ENCODE measurements at places on chromosomes 4 and X.

DNA sequence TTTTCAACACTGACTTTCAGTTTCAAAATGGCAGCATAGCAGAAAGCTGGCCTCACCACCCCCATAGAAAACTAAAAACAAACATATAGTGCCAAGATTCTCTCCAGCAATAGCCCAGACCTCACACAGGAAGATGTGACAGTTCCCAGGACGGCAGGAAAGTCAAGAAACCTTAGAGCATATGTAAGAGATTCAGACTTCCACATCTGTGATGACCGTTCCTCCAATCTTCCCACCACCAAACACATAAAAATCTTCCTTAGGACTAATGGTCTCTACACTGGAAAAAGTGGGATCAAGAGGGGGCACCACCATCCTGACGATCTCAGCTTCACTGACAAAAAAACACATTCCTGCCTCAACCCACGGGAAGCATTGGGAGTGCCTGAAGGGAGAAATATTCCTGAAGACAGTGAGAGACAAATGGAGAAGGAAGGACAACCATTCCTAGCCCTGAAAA is 134.1 kb upstream of the CPXCR1 start:
- DNase-seq, result no peak

DNA sequence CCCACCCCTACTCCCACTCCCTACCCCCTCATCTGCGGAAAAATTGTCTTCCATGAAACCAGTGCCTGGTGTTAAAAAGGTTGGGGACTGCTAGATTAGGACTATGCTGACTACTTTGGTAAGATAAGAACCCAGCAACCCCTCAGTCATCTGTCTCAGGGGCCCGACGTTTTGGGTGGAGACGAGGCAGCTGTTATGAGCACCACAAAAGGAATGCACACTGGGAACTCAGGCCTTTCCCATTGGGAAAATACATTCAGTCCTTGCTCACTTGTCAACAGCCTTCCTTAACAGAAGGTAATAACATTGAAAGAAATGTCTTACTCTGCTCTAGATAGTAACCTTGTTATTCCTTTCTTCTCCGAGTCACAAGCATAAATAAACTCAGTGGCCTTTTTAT is 310.8 kb downstream of the AFF2 start:
- DNase-seq, result no peak

DNA sequence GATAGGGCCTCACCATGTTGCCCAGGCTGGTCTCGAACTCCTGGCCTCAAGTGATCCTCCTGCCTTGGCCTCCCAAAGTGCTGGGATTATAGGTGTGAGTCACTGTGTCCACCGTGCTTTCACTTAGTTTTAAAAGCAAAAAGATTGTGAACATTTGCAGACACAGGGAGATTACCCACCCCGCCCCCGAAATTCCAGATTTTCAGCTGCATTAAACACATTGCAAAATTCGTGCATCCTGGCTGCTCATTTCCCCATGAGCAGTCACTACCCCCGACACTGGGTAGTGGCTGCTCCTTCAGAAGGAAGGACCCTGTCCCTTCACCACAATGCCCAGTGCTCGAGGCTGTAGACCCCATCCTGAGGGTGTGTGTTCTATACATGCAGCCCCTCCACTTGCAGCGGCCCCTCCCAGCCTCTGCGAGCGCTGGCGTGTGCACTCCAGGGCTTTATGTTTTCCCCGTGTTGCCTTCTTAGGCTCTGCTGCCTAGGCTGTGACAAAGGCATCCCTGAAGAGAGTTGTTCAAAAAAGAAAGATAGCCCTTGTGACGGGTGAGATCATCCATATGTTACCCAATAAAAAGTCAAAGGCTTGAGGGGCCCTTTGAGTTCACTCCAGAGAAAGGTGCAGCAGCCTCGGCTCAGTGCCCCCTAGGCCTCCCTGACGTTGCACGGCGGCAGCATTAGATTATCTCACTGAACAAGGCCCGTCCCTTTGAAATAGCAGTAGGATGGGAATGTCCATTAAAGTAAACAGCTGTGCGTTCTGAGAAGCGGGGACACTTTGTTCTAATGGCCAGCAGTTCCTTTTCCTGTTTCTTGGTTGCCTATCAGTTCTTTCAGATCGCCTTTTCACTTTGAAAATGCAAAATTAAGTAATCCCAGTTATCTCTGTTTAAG is 71.6 kb downstream of the SHROOM2 start:
- no peak for DNase-seq

- DNase-seq, result no peak
These were observed 172.7 kb upstream of the HCCS start for GRCh38 chrX:10938365-10938923.

GRCh38 chr4:121053601-121054143 is 18.7 kb downstream of the NDNF start:
- DNase-seq, result no peak

GRCh38 chr4:78870056-78870455 is 69.2 kb downstream of the PAQR3 start:
- DNase-seq, result no peak

GRCh38 chr4:147571036-147571770 is 46.0 kb upstream of the TMEM184C start:
- DNase-seq, result no peak

- DNase-seq, result no peak
These were observed 70.1 kb upstream of the PCDH18 start for GRCh38 chr4:137602436-137602835.

DNA sequence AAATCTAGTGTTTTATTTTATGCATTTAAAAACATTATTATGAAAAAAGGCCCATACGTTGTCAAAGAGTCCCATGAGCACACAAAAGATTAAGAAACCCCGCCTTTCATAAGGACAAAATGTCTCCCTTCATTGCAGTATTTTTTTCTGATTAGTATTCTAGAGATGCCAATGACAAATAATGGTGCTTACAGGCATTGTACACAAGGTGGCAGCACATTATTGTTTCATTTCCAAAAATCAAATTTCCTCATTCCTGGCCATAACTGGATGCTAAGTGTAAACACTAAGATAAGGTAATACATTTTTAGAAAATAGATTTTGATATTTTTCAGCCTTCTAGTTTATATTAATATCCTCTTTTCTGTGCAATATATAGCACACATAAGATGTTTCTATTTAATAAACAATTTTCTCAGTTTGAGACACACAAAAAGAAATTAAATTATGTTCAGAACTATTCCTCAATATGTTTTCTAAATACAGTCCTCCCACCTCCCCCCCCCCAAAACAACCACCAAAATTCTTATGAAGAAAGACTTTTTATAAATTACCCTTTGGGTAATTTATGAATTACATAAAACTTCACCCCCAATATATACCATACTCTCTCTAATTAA is 47.7 kb downstream of the TIGD2 start:
- DNase-seq, result no peak

- no peak for DNase-seq
These were observed 854.2 kb downstream of the CENPC start for GRCh38 chr4:66691101-66691500.

DNA sequence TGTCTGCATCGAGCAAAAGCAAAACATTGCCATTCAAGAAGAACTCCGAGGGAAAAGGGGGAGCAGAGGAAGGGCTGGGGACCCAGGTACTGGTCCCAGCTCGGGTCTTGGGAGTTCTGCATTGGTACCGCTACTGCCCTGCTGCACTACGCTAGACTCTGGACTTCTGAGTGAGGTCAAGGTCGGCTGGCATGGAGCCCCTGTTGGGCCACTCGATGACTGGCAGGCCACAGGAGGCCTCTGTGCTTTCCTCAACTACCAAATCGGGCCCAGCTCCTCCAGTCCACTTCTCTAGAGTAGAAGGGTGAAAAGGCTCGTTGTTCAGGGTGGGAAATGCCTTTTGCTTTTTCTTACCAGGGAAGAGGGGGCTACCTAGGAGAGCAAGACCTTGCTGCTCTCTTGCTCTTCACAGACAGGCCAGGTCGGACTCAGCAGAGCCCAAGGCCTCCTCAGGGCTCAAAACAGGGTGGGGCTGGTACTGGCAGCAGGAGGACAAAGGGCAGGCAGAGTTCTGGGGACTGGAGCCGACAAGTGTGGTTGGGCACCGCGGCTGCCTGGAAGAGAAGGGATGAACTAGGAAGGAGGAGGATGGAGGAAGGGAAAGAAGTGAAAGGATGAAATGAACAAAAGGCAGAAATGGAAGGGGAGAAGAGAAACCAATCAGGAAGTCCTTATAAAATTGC is 8.9 kb upstream of the IRAK1 start:
- DNase-seq, result no peak

- DNase-seq, result no peak
These were observed 760 bp downstream of the UGT8 start for GRCh38 chr4:114599231-114599902.

- DNase-seq, result no peak
These were observed 36.4 kb upstream of the GPR174 start for GRCh38 chrX:79107891-79108718.

DNA sequence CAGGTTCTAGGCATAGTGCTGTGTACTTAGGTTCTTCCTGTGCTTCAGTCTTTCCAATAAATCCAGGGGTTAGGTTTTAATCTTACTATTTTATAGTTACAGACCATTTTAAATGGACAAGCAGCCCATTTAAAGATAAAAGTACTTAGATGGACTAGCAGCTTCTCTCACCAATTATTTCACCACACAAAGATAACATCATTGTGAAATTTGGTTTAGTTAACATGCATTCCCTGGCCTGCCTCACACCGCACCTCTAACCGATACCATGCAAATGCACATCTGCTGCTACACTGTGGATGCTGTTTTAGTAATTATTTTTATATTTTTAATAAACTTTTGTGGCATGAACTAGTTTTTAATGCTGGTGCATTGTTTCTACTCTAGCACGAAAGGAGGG is 252.6 kb downstream of the RAPGEF2 start:
- DNase-seq, result no peak

GRCh38 chr4:157096439-157096838 is 20.5 kb downstream of the GLRB start:
- no peak for DNase-seq

GRCh38 chr4:174764105-174764729 is 64.8 kb downstream of the GLRA3 start:
- no peak for DNase-seq

DNA sequence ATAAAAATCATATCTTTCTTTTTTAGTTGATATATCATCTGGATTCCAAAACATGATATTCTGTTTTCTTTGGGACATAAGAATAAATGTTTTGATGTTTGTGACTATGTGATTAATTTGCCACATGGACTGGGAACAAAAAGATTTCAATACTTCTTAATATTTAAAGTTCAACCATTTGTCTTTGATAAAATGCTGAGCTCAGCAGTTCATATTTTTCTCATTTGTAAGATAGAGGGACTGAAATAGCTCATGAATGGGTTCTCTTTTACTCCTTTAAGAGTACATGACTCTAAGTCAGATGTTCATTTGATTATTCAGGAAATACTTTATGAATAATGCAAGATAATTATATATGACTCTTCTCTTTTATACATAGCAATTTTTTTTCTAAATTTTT is 205.9 kb upstream of the FAM47A start:
- no peak for DNase-seq
